Breast epithelium (tissue), 4 donors: ENCODE measurements at places on chromosomes 7 and 10. TPM values are rescaled to one million over a fixed set of nuclear protein-coding genes. Genes with fewer than 3 reads are reported as not detected.

Gene MYL10
- not detected for total RNA-seq

Gene HPS1
- total RNA-seq, result 48.2 TPM

DNA sequence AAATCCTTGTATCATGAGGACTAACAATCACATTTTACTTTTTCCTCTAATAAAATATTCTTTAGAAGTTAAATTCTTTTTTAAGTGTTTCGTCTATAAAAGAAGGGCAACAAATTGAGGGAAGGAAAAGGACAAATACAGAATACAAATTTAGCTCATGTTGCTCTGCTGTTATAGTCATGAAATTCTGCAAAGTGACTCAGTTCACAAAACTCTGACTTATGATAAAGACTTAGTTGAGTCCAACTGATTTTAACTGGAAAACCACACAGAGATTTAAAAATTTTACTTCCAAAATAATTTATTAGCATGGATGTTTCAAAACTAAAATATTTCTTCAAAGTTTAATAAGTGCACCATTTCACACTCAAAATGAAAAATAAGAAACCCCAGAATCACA lies 75.0 kb upstream of the GPR22 start:
- H3K4me1 ChIP-seq, result no peaks in the 10 kb centered on the region
- H3K27me3 ChIP-seq, result no peaks in the 10 kb centered on the region
- H3K36me3 ChIP-seq, result no peaks in the 10 kb centered on the region
- H3K4me3 ChIP-seq, result no peak overlapping the region

DNA sequence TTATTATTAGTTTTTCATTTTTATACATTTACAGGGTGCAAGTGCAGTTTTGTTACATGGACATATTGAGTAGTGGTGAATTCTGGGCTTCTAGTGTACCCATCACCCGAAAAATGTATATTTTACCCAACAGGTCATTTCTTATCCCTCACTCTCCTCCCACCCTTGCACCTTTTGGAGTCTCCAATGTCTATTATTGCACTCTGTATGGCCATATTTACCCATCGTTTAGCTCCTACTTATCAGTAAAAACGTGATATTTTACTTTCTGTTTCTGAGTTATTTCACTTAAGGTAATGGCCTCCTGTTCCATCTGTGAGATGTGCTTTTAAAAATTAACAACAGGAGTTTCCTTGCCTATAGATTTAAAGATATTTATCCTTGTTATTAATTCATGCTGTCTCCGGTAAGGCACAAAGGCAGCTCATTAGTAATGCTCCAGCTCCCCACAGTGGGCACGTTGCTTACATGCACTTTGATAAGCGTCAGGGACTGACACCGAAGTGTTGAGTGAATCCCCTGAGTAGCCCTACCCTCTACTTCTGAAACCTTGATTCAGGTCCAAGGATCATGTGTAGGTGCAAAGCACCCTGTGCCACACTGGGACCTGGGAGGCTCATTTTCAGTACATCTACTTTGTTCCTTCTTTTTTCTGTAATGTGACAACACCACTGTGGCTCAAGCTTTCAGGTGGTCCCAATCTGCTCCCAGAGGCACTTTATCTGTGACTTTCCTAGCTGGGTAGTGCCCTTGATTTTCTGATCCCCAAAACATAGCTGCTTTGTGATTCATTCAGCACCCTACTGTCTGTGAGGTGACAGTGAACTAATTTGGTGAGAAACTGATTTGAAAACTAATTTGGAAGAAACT lies 27.3 kb downstream of the HYAL4 start:
- no peak overlapping the region for H3K4me3 ChIP-seq
- no peaks in the 10 kb centered on the region for H3K36me3 ChIP-seq
- no peaks in the 10 kb centered on the region for H3K27me3 ChIP-seq
- H3K4me1 ChIP-seq, result no peaks in the 10 kb centered on the region
- no peak for DNase-seq

Gene FZD8
- total RNA-seq, result 9.5 TPM

DNA sequence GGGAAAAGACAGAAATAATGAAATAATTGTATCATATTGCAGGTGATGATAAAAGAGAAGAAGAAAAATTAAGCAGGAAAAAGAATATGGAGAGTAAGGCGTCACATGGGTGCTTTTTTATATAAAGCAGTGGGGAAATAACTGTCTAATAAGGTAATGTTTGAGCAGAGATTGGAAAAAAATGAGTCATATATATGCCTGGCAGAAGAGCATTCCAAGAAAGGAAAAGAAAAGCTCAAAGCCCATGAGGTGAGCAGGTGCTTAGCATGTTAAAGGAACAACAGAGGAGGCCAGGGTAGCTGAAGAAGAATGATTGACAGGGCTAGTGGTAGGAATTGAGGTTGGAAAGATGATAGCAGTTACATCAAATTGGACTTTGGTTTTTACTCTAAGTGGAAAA lies 739.5 kb downstream of the SORCS1 start:
- no peak overlapping the region for H3K27ac ChIP-seq
- no peaks in the 10 kb centered on the region for H3K4me1 ChIP-seq
- no peak overlapping the region for H3K4me3 ChIP-seq
- no peak for DNase-seq
- no peaks in the 10 kb centered on the region for H3K27me3 ChIP-seq
- H3K36me3 ChIP-seq, result no peaks in the 10 kb centered on the region

GRCh38 chr10:58932577-58933314 lies 243.7 kb upstream of the PHYHIPL start:
- no peaks in the 10 kb centered on the region for H3K4me1 ChIP-seq
- H3K4me3 ChIP-seq, result no peak overlapping the region
- no peak overlapping the region for H3K27ac ChIP-seq
- no peak for DNase-seq

DNA sequence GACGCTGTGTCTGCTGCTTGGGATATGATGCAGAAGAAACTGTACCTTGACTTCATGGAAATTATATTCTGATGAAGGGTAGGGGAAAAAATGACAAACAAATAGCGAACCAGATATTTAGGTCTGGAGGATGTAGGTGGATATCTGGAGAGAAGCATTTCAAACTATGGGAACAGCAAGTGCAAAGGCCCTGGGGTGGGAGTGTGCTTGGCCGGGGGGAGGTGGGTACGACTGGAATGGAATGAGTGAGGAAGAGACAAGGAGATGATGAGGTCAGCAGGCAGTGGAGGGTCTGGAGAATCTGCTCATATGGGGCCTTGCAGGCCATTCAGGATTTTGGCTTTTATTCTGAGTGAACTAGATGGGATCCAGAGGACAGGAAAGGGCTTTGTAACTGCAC lies 65.2 kb downstream of the TLL2 start:
- no peak overlapping the region for H3K4me3 ChIP-seq
- H3K36me3 ChIP-seq, result no peaks in the 10 kb centered on the region
- no peaks in the 10 kb centered on the region for H3K27me3 ChIP-seq
- H3K27ac ChIP-seq, result no peak overlapping the region
- DNase-seq, result no peak

GRCh38 chr7:152050547-152050971 lies 25.1 kb downstream of the GALNT11 start:
- no peak overlapping the region for H3K4me3 ChIP-seq
- DNase-seq, result no peak
- no peaks in the 10 kb centered on the region for H3K4me1 ChIP-seq
- H3K27ac ChIP-seq, result no peak overlapping the region
- no peaks in the 10 kb centered on the region for H3K27me3 ChIP-seq

Gene VKORC1L1
- total RNA-seq, result 84.5 TPM

GRCh38 chr7:116569737-116570136 lies 44.9 kb downstream of the CAV1 start:
- no peaks in the 10 kb centered on the region for H3K4me1 ChIP-seq
- H3K27ac ChIP-seq, result no peak overlapping the region
- H3K36me3 ChIP-seq, result no peaks in the 10 kb centered on the region
- H3K4me3 ChIP-seq, result no peak overlapping the region
- no peak for DNase-seq

GRCh38 chr10:3755440-3756359 lies 29.3 kb downstream of the KLF6 start:
- no peak overlapping the region for H3K4me3 ChIP-seq
- no peak for DNase-seq
- no peaks in the 10 kb centered on the region for H3K36me3 ChIP-seq
- no peaks in the 10 kb centered on the region for H3K4me1 ChIP-seq

DNA sequence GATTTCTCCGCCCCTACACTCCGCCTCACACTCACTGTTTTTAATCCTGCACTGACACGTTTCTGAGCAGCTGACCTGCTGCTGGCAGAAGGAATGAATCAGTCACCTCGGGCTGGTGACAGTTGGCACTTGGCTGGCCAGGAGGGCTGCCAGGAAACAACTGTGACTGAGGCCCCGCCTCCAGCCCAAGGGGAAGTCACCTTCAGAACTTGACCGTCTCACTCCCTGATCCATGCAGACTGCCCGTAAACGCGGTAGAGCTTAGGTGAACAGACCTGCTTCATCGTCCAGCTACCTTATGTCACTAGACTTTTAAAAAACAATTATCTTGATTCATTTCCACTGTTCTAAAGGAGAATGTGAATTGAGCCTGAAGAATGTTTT lies 107.5 kb downstream of the DOCK1 start:
- H3K36me3 ChIP-seq, result no peaks in the 10 kb centered on the region
- peak; percentile 87 for DNase-seq
- no peaks in the 10 kb centered on the region for H3K4me1 ChIP-seq
- peak overlapping the region; percentile 4 for H3K4me3 ChIP-seq

DNA sequence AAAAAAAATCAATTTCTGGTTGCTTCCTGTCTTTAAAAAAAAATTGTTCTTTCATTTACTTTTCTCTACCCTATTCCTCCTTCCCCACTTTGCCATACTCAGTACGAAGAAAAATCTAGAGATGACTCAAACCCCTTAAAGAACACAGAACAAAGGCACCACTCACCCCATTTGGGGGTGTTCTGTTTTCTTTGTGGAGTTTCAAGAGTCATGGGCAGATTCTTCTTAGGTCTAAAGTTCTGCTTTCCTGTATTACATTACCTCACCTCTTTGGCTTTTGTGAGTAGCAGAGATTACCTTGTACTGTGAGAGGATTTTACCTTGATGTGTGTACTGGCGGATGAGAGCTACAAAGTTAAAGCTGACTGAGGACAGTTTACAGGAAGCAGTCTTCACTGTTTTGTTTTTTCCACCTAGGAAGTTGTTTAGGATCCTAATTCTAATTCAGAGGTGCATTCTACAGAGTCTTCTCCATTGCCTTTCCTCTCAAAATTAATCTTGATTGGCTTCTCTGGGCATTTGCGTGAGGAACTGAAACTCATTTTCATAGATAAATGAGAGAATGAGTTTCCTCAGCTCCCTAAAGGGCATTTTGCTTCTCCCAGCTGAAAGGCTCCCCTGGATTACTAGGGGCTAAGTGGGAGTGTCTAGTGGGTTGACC lies 20.7 kb downstream of the AVL9 start:
- no peaks in the 10 kb centered on the region for H3K4me1 ChIP-seq
- H3K36me3 ChIP-seq, result no peaks in the 10 kb centered on the region
- no peak overlapping the region for H3K4me3 ChIP-seq
- DNase-seq, result no peak

- H3K27me3 ChIP-seq, result no peaks in the 10 kb centered on the region
- H3K4me1 ChIP-seq, result no peaks in the 10 kb centered on the region
- H3K27ac ChIP-seq, result no peak overlapping the region
- no peak overlapping the region for H3K4me3 ChIP-seq
- DNase-seq, result no peak
- no peaks in the 10 kb centered on the region for H3K36me3 ChIP-seq
These were observed 12.8 kb downstream of the MDFIC start for GRCh38 chr7:114934713-114935112.

DNA sequence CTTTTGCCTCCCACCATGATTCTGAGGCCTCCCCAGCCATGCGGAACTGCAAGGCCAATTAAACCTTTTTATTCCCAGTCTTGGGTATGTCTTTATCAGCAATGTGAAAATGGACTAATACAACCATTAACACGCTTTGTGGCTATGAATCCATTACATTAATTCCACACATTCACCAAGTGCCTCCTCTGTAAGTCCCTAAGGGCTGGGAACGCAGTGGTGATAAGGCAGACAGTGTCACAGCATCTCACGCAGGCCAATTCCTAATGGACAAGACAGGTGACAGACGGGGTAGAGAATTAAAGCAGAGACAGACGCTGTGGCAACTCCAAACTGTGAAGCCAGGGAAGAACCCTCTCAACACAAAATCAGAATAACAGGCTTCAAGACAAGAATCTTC lies 247.8 kb downstream of the DIP2C start:
- no peaks in the 10 kb centered on the region for H3K4me1 ChIP-seq
- H3K27me3 ChIP-seq, result no peaks in the 10 kb centered on the region
- H3K27ac ChIP-seq, result no peak overlapping the region
- H3K4me3 ChIP-seq, result no peak overlapping the region
- no peaks in the 10 kb centered on the region for H3K36me3 ChIP-seq
- no peak for DNase-seq

- H3K36me3 ChIP-seq, result no peaks in the 10 kb centered on the region
- H3K4me1 ChIP-seq, result no peaks in the 10 kb centered on the region
- no peak for DNase-seq
- H3K27ac ChIP-seq, result no peak overlapping the region
These were observed 69.0 kb downstream of the TAF3 start for GRCh38 chr10:7887174-7887816.

DNA sequence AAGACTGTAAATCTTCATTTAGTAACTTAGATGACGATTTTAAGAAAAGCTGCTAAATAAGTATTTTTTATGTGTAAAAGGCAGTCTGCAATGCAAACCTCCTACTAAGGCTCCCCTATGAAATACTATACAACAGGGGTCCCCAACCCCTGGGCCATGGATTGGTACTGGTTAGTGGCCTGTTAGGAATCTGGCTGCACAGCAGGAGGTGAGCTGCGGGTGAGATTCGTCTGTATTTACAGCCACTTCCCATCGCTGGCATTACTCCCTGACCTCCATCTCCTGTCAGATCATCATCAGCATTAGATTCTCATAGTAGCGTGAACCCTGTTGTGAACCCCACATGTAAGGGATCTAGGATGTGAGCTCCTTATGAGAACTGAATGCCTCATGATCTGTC lies 580.4 kb downstream of the MAGI2 start:
- H3K4me1 ChIP-seq, result no peaks in the 10 kb centered on the region
- no peaks in the 10 kb centered on the region for H3K27me3 ChIP-seq
- no peak overlapping the region for H3K27ac ChIP-seq
- H3K36me3 ChIP-seq, result no peaks in the 10 kb centered on the region
- no peak for DNase-seq
- no peak overlapping the region for H3K4me3 ChIP-seq

DNA sequence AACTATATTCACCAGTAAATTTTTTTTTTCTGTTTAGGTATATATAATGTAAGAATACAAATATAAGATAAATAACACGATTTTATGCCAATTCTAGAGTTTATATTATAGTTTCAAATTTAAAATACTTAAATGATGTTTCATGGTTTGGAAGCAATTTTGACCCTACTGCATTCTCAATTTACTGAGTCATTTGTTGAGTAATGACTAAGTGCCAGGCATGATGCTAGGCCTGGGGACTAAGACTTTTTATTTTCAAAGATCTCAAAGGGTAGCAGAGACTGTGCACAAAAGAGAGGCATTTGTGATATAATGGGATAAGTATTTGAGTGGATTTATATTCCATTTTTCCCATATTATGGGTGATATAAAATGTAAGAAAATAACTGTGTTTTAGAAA lies 78.9 kb upstream of the SMIM30 start:
- H3K4me1 ChIP-seq, result no peaks in the 10 kb centered on the region
- no peak overlapping the region for H3K27ac ChIP-seq

Gene TUBB8
- total RNA-seq, result not detected
